ENCODE measurements at places on chromosomes 2 and 18.

- no peak for DNase-seq
These were observed 40.0 kb upstream of the FOSL2 start for GRCh38 chr2:28352610-28353195.

DNA sequence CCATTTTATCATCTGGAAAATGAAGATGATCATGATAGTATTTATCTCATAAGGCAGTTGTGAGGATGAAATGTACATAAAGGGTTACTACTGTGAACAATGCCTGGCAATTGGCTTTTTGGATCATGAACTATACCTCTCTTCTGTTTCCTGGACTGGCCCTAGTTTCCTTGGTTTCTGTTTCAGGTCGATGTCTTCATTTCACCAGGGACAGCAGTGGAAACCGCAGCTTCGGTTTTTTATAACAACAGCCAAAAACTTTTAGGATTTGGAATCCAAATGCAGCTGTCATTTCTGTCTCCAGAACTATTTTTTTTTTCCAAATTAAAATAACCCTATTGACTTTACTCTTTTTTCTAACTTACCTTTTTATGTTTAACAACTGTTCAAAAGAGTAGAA, 425.1 kb downstream of the RND3 start:
- no peak for DNase-seq

- no peak for DNase-seq
These were observed 166.0 kb downstream of the SOCS6 start for GRCh38 chr18:70454704-70455322.

DNA sequence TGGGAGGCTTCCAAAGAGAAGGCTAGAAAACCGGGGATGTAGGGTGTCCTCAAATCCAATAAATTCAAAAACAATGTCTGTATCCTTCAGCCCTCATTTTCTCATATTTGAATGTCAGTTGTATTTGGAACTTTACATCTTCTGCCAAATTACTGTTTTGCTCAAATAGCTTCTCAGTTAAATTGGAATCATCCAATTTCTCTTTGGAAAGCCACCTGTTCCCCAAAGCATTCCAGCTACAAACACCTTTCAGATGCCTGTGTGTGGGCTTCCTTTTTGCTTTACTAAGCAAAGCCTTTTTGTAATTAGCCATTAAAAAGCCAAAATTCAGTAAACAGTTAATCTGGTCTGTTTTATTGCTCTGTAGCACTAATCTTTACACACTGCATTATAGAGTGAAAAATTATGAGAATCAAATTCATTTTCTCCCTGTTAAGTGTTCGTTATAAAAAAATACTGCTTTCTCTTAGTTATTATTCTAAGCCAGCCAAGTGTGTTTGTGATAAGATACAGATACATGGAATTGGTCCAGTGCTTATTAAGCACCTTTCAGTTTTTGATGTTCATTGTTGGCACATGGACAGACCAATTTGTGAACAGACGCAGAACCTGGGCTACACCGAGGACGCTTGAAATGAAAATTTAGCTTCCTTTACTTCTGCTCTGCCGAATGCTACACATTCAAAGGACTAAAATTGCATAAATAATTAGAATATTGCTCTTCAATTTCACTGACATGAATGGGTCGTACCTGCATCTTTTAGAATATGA, 151.6 kb downstream of the RTN4 start:
- no peak for DNase-seq

GRCh38 chr2:25076749-25077148, 34.9 kb downstream of the EFR3B start:
- DNase-seq, result no peak

GRCh38 chr2:59308108-59308507, 1067.0 kb upstream of the FANCL start:
- DNase-seq, result no peak

- DNase-seq, result peak; percentile 49
These were observed 55.5 kb downstream of the PIGN start for GRCh38 chr18:62131301-62131909.

GRCh38 chr2:188813857-188814256, 160.3 kb upstream of the COL3A1 start:
- DNase-seq, result no peak

DNA sequence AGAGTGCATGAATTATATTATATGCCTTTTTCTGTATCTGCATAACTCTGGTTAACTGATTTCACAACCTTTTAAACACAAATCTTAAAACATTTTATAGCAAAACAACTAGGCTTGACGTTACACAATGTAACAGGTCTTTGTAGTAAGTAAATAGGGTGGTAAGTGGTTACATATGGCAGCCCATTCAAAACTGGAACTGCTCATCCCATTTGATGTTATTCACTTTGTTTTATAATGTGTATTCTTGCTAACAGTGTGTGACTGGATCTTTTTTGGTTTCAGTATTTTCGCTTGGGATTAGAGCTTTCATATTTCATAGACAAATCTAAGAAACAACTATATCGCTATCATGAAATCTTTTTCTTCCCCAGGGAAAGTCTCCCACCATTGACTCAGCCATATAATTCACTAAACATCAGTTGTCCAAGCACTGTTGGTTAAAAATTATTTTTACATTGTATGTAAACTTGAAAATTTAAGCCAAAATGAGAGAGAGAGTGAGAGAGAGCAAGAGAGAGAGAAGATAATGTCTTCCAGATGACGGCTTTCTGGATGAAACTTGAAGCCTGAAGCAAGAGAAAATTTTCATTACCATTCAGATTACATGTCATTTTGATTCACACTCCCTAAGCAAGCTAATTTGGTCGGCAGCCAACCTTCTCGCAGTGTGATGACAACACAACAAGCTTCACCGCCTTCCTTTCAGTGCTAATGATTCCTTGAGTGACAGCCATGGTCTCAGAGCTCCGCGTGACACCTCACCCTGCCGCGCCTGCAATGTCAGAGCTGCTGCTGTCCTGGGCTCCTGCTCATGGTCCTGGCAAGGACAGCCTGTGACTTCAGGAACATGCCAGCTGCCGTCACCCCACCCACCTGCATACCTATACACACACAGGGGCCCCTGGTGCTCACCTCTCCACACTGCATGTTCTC, 946.9 kb upstream of the SOX11 start:
- DNase-seq, result no peak

GRCh38 chr2:118089139-118089800, 999 bp downstream of the INSIG2 start:
- DNase-seq, result no peak

DNA sequence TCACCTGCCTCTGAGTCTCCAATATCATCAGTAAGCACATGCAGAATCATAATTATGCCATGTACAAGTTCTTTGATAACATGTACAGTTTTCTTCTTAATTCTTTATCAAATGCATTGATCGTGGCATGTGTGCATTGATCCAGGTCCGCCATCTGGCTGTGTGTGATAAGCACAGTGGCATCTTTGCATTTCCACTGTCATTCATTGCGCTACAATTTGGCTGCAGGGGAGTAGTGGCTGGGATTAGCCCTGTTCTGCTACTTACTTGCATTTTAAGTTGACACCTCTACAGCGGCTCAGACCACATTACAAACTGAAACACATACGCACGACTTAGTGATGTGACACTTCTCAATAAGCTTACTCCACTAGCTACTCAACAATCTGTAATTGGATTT, 83.6 kb upstream of the OTX1 start:
- no peak for DNase-seq

DNA sequence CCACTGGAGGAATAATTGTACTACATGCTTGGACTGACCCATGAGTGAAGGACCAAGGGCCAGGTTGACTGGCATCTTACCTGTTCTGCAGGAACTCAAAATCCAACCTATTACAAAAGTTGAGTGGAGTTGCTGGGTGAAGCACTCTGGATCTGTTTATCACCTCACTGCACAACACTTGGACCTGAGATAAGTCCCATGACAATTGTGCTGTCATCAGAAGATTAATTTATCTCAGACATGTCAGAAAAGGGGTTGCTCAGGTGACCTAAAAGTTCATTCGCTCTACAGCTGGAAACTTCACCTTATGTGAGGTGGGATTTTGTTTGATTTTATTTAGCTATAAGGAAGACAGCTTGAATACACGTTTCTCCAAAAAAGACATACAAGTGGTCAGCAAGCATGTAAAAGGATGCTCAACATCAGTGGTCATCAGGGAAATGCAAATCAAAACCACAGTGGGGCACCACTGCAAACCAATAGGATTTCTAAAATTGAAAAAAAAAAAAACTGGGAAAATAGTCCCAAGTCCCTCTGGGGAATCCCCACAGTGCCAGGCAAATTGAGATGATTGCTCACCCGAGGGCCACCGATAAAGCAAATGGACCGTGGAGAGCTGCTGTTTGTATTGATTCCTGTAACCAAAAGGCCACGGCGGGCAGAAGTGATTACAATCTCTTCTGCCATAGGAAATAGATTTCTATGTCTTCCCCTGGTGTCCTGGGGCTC, 65.8 kb upstream of the SLC35F5 start:
- no peak for DNase-seq

GRCh38 chr18:48027401-48027963, 97.0 kb upstream of the SMAD2 start:
- DNase-seq, result no peak

DNA sequence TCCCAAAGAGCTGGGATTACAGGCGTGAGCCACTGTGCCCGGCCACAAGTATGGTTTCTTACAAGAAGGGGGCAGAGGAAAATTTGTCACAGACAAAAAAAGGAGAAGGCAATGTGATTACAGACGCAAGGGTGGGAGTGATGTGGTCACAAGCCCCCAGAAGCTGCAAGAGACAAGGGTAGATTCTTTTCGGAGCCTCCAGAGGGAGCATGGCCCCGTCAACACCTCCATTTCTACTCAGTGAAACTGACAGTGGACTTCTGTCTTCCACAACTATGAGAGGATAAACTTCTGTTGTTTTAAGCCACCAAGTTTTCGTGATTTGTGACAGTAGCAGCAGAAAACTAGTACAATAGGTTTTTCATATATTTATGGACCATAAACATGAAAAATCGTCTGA, 2.1 kb upstream of the TCF7L1 start:
- DNase-seq, result no peak

- DNase-seq, result no peak
These were observed 30.7 kb downstream of the LYPD6B start for GRCh38 chr2:149068996-149069888.

DNA sequence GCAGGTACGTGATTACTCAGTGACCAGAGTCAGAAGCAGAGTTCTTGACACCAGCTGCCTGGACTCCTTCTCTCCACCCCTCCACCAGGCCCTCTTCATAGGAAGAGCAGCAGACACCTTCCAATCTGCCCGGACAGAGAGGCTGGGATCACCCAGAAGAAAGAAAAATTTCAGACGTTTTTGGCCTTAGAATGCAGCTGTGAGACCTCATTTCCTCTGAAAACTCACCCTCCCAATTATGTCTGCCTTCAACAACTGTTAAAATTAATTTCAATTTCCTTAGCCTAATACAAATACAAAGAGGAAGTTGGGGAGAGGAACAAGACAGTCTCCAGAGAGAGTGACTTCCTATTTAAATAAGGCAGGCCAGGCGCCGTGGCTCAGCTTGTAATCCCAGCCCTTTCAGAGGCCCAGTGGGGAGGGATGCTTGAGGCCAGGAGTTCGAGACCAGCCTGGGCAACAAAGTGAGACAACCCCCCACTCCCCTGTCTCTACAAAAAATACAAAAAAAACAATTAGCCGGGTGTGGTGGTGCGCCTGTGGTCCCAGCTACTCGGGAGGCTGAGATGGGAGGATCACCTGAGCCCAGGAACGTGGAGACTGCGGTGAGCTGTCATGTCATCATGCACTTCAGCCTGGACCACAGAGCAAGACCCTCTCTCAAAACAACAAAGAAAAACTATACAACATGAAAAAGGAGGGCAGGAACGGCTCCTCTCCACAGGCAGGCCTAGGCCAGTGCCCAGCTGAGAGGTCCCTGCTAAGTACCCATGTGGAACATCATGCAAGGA, 1.6 kb downstream of the SLC66A2 start:
- no peak for DNase-seq

GRCh38 chr2:159939946-159940345, 122.5 kb downstream of the PLA2R1 start:
- no peak for DNase-seq
